Astrocyte of the cerebellum (primary cell): ENCODE measurements at places on chromosomes 1 and 21.

- no peak for DNase-seq
These were observed 27.6 kb downstream of the CRP start for GRCh38 chr1:159686599-159687299.

DNA sequence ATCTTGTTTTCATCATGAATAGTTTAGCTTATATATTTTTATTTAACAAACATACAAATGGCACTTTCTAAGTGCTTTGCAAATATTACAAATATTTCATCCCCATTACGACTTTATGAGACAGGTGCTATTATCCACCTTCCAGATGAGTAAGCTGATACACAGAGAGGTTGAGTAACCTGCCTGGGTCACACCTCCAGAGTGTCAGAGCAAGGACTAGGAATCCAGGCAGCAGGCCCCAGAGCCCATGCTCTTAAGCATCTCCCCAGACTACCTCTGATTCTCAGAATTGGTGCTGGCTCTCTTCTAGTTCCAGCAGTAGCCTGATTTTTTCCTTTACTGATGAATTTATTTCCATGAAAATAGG is 40.0 kb downstream of the EPHB2 start:
- DNase-seq = no peak

- DNase-seq = no peak
These were observed 74.3 kb upstream of the PAX7 start for GRCh38 chr1:18556364-18556763.

DNA sequence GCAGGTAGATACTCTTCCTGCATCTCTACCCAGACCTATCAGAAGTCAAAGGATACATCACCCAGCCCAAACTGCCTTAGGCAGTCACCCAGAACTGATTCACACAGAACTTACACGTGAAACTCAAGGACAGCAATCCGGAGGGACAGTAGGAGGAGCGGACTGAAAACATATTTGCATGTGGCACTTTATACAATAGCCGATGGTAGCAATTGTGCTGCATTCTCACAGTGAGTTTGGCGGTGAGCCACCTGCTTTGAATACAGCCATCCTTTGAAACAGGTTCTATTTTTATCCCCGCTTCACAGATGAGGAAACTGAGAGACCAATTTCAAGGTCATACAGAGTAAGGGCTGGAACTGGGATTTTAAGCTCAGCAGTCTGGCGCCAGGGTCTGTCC is 69.5 kb downstream of the EDEM3 start:
- DNase-seq = no peak

- DNase-seq = no peak
These were observed 84.6 kb upstream of the NEK7 start for GRCh38 chr1:198072177-198072576.

DNA sequence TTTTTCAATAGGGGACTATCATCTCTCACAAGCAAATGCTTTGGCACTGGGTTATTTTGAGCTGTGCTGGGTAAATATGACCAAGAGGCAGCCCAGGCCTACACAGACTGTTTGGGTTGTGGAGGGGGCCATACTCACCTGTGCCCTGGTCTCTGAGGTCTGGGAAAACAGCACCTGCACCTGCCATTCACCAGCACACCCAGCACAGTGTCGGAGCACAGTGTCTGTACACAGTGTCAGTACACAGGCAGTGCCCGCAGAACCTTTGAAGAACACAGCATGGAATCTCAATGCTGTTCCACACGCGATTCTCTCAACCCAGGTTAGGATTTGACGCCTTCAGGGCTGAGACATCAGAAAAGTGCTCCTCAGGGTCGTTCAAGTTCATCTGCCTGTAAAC is 35.0 kb upstream of the FAM89A start:
- no peak for DNase-seq

DNA sequence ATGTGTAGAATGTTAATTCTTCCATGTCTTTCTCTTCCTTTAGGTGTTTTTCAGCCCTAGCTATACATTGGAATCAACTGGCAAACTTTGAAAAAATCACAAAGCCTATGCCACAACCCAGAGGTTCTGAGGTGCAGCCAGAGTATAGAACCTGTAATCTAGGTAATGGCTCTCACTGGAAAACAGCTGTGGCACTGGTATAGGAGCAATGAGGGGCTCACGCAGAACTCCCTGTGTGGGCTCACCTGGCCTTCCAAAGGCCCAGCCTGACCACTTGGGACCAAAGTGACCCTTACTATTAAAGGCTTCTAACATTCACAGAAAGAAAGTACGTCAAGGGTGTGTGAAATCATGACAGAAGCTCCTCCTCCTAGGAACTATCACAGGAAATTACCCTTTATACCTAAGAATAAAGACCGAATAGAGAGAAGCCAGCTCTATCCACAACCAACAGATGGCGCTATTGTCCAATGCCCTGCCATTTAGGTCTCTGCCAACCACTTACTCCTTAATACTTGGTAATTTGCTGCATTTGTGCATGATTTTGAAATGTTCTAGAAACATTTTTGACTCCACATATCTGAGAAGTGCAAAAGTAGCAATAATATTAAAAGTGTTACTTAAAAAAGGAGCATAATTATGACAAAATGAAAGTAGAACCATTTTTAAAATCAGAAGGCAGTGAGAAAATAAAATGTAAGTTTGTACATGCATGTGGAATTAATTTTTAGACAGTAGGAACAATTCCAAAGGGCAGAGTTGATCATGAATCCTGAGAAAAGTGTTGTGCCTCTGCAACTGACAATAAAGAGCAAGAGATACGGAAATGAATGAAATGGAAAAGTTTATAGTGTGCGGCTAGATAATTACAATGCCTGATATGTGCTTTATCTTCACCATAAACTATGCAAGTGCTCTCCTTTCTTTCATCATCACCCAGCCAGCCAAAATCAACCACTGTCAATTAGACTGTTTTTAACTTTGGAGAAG is 93.1 kb upstream of the HAO2 start:
- peak; percentile 56 for DNase-seq

DNA sequence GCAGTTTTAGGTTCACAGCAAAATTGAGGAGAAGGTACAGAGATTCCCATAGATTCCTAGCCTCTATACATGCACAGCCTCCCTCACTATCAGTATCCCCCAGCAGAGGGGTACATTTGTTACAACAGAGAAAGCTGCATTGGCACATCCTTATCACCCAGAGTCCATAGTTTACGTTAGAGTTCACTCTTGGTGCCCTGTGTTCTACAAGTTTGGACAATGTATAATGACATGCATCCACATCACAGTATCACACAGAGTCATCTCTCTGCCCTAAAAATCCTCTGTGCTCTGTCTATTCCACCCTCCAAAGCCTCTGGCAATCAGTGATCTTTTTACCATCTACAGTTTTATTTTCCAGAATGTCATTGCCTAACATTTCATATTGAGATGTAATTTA is 22.3 kb upstream of the RGS16 start:
- DNase-seq = no peak

GRCh38 chr21:45309069-45309986 is 21.6 kb upstream of the POFUT2 start:
- DNase-seq = no peak
